ENCODE measurements at places on chromosomes 5 and 9. TPM values are rescaled to one million over a fixed set of nuclear protein-coding genes. Genes with fewer than 3 reads are reported as not detected.

The TMEM252 gene
- total RNA-seq, result not detected

The TTC16 gene
- 6.3 TPM for total RNA-seq

DNA sequence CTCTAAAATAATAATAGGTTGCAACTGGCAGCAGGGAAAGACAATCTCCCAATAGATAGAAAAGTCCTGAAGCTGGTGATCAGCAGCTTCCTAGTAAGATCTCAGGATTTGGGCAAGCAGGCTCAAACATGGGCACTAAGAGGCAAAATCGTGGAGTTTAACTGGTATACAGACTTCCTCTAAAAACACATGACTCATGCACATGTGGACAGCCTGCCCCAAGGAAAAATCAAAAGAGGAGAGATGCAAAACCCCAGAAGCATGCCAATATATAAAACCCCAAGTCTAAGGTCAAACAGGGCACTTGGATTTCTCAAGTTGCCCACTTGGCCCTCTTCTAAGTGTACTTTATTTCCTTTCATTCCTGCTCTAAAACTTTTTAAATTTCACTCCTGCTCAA, 62.8 kb downstream of the CDKN2A start:
- no peaks in the 10 kb centered on the region for H3K4me1 ChIP-seq
- no peaks in the 10 kb centered on the region for H3K27me3 ChIP-seq
- H3K36me3 ChIP-seq, result no peaks in the 10 kb centered on the region
- no peak overlapping the region for H3K27ac ChIP-seq
- no peak overlapping the region for H3K4me3 ChIP-seq
- DNase-seq, result no peak

The ADAMTS16 gene
- not detected for total RNA-seq

The C9 gene
- 0.44 TPM for total RNA-seq

DNA sequence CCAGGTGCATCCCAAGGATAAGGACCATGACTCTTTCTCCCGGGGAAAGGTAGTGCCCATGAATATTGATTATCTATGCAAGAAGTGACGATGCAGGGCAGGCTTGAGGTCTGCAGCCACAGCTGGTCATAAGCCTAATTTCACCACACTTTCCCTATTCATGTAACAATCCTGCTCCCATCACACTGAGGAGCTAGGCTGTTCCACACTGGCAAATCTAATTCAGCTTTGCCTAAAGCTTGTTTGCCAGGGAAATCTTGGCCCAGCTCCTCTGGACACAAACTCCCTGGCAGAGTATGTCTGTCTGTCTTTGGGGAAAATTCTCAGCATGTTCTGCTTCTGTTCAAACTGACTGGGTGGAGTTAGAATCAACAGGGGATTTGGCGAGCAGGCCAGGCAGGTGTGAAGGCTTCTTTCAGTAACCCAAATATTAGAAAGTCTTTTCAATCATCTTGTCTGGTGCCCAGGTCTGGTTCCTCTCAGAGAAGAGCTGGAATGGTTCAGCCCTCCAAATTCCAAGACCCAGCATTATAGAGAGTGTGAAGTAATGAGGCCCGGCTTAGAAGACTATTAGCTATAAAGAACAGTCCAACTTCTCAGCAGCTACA, 88.5 kb upstream of the SPDL1 start:
- no peak overlapping the region for H3K27ac ChIP-seq
- H3K27me3 ChIP-seq, result no peaks in the 10 kb centered on the region
- no peaks in the 10 kb centered on the region for H3K36me3 ChIP-seq
- DNase-seq, result no peak

DNA sequence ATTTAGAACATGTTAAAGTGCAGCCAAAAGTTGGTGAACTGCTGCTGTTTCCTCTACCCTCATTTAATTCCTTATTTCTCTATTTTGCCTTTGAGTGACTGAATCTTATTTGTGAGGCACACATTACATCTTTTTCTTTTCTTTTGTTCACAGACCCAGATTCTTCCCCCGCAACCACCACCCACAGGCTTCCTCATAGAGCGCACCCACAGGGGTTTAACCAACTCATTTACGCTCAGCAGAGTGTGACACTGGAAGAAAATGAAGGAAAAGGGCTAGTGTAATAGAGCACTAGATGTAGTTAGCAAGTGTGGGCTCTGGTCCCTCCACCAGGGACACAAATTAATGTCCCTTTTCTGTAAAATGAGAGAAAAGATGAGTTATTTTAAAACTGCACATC, 200.7 kb downstream of the PARP8 start:
- no peaks in the 10 kb centered on the region for H3K36me3 ChIP-seq
- no peaks in the 10 kb centered on the region for H3K4me1 ChIP-seq
- H3K27ac ChIP-seq, result no peak overlapping the region
- no peaks in the 10 kb centered on the region for H3K27me3 ChIP-seq
- no peak for DNase-seq

The FAM221B gene
- not detected for total RNA-seq

The CDH10 gene
- not detected for total RNA-seq

- no peaks in the 10 kb centered on the region for H3K36me3 ChIP-seq
- no peak overlapping the region for H3K4me3 ChIP-seq
- H3K27me3 ChIP-seq, result no peaks in the 10 kb centered on the region
- H3K4me1 ChIP-seq, result no peaks in the 10 kb centered on the region
- no peak overlapping the region for H3K27ac ChIP-seq
These were observed 56.7 kb downstream of the AOPEP start for GRCh38 chr9:94783102-94783682.

GRCh38 chr9:7042124-7042523, 284.4 kb downstream of the KDM4C start:
- H3K4me3 ChIP-seq, result no peak overlapping the region
- no peaks in the 10 kb centered on the region for H3K36me3 ChIP-seq
- DNase-seq, result no peak
- H3K27ac ChIP-seq, result no peak overlapping the region
- H3K27me3 ChIP-seq, result no peaks in the 10 kb centered on the region

The GPR150 gene
- total RNA-seq, result 2.2 TPM

DNA sequence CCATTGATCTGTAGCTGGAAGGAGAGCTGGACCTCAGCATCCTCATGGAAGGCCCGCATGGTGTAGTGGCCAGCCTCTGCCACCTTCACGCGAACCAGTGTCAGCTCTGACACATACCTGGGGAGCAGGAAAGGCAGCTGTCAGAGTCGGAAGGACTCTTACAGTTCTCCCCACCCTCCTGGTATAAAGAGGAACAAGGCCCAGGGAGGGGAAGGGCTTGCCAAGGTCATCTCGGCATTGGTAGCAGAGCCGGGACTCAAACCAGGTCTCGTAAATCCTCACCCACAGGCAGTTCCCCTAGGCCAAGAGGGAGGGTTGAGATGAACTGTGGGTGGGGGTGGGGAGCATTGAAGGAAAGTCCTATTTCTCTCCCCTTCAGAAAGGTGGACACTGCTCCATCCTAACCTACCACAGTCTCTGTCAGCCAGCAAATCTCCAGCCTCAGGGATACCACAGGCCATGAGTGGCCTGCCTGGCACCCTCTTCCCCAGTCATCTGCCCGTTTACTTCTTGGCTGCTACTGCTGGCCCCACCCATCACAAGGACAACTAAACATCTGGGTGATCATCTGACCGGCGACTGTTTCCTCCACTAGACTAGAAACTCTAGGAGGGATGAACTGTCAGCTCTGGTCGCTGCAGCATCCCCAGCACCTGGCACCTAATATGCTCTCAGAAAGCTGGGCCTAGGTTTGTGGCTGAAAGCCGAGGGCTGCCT, 23.5 kb downstream of the PDGFRB start:
- DNase-seq, result no peak
- H3K4me3 ChIP-seq, result no peak overlapping the region
- no peaks in the 10 kb centered on the region for H3K4me1 ChIP-seq
- H3K27me3 ChIP-seq, result no peaks in the 10 kb centered on the region
- H3K36me3 ChIP-seq, result no peaks in the 10 kb centered on the region
- H3K27ac ChIP-seq, result no peak overlapping the region

DNA sequence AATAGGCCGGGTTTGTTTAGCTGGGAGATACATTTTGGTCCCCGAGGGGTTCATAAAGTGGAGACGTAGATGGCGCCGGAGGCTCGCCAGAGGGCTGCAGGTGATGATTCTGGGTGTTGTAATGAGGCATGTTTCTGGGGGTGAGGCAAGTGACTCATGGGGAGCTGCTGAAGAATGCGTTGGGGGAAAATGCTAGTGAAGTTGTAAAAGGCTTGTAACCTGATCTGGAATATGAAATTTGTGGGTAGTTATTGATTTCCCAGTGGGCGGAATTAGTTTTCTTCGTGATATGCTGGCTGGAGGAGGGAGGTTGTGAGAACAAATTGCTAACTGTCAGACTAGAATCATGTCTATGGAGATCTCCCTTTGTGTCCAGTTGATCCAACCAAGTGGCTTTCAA, 158.3 kb downstream of the DOCK2 start:
- H3K4me3 ChIP-seq, result no peak overlapping the region
- peaks cover 54% of the 10 kb centered on the region for H3K36me3 ChIP-seq
- no peaks in the 10 kb centered on the region for H3K4me1 ChIP-seq
- no peaks in the 10 kb centered on the region for H3K27me3 ChIP-seq
- no peak overlapping the region for H3K27ac ChIP-seq

The PCDHB2 gene
- not detected for total RNA-seq

DNA sequence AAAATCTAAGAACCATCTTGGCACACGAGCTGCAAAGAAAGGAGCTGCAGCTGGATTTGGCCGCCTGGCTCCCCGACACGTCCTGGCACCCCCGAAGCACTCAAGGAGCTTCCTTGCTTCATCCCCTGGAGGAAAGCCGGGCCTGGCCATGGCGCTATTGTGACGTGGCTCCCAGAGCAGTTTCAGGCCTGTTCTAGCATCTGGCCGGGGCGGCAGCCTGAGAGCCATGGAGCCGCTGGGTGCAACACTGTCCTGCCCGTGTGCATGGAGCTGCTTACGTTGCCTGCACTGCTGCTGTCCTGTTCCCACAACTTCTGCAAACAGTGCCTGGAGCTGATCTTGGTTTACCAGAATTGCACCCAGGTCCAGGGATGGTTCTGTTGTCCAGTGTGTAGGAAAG, 63.5 kb downstream of the PTPDC1 start:
- no peaks in the 10 kb centered on the region for H3K4me1 ChIP-seq
- H3K27ac ChIP-seq, result no peak overlapping the region
- H3K27me3 ChIP-seq, result peaks cover 7% of the 10 kb centered on the region
- H3K36me3 ChIP-seq, result no peaks in the 10 kb centered on the region
- no peak for DNase-seq

- H3K36me3 ChIP-seq, result no peaks in the 10 kb centered on the region
- H3K27me3 ChIP-seq, result no peaks in the 10 kb centered on the region
- H3K27ac ChIP-seq, result no peak overlapping the region
- DNase-seq, result no peak
- H3K4me3 ChIP-seq, result no peak overlapping the region
These were observed 217.2 kb downstream of the IRX2 start for GRCh38 chr5:2534251-2534650.

The EDIL3 gene
- total RNA-seq, result not detected

DNA sequence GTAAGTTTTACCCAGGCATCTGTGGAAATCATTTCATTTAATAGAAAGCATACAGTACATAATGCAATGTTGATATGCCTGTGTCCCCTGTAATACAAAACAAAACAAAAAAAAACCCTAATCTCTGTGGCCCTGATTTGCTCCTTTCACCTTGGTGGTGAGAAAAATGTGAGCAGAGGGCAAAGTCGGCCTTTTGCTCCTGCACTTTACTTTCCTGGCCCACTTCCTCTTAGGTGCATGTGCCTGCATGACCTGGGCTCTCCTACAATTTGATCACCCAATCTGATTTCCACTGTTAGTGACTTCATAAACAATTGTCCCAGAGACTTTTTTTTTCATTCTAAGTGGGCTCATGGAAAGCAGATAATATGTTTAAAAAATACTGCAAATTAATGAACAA, 424.3 kb downstream of the SEMA5A start:
- no peak overlapping the region for H3K27ac ChIP-seq
- H3K4me3 ChIP-seq, result no peak overlapping the region
- no peaks in the 10 kb centered on the region for H3K4me1 ChIP-seq
- H3K36me3 ChIP-seq, result no peaks in the 10 kb centered on the region
- no peak for DNase-seq

The ATG12 gene
- 55.2 TPM for total RNA-seq

- H3K27me3 ChIP-seq, result no peaks in the 10 kb centered on the region
- no peak overlapping the region for H3K4me3 ChIP-seq
These were observed 97.9 kb downstream of the ZNF618 start for GRCh38 chr9:113973963-113974413.

DNA sequence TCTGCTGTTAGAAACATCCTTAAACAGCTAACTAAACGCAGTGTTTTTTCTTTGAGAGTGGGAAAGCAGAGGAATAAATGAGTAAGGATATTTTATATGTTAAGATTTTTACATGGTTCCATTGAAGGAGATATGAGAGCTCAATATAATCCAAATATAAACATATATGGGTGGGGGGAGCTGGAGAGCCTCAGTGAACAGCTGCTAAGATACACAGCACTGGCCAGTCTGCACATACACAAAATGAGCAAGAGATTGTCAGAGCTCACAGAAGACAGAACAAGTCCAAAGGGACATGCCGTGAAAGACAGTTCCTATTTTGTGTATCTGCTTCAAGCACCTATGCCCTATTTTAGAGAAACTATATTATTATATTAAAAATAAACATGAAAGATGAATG, 46.9 kb downstream of the CLINT1 start:
- DNase-seq, result no peak
- no peak overlapping the region for H3K27ac ChIP-seq
- no peak overlapping the region for H3K4me3 ChIP-seq
- peaks cover 48% of the 10 kb centered on the region for H3K36me3 ChIP-seq

- no peak for DNase-seq
- H3K36me3 ChIP-seq, result no peaks in the 10 kb centered on the region
- peaks cover 19% of the 10 kb centered on the region for H3K27me3 ChIP-seq
- H3K4me1 ChIP-seq, result no peaks in the 10 kb centered on the region
- no peak overlapping the region for H3K4me3 ChIP-seq
These were observed 97.4 kb downstream of the DAP start for GRCh38 chr5:10663489-10664179.

DNA sequence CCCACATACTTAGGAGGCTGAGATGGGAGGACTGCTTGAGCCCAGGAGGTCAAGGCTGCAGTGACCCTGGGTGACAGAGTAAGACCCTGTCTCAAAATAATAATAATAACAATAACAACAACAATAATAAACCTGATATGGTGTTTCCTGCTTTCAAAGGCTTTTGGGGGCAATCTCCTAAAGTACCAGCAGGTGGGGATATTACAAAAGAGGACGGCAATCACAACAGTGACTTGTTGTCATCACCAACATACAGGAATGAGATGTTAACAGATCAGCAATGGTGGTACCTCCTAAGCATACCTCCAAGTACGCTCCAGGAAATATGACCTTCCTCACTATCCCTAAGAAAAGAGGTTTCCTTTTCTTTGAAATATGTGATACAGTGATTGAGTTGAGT, 91.1 kb upstream of the RNF180 start:
- H3K4me1 ChIP-seq, result no peaks in the 10 kb centered on the region
- H3K27me3 ChIP-seq, result no peaks in the 10 kb centered on the region
- no peak overlapping the region for H3K27ac ChIP-seq

The PRR7 gene
- total RNA-seq, result 12.3 TPM

DNA sequence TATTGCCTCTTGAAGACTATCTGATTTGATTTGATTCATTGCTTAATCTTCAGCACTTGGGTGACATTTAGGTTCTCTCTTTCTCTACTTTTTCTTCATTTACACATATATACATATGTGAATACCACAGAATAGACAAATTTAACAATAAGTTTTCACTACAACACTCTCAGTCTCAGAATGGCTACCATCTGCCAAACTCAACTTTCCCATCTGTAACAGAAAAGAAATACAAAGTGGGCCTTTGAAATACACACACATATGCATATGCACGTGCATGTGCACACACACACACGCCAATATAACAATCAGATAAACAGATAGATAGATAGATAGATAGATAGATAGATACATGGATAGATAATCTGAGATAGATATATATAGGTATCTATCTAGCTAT, 762.8 kb upstream of the NUDT12 start:
- no peaks in the 10 kb centered on the region for H3K4me1 ChIP-seq
- no peak overlapping the region for H3K4me3 ChIP-seq
- H3K36me3 ChIP-seq, result no peaks in the 10 kb centered on the region
- H3K27me3 ChIP-seq, result no peaks in the 10 kb centered on the region
- no peak overlapping the region for H3K27ac ChIP-seq

Data from T-cell (primary cell).